ENCODE measurements at places on chromosomes 13 and 19.

DNA sequence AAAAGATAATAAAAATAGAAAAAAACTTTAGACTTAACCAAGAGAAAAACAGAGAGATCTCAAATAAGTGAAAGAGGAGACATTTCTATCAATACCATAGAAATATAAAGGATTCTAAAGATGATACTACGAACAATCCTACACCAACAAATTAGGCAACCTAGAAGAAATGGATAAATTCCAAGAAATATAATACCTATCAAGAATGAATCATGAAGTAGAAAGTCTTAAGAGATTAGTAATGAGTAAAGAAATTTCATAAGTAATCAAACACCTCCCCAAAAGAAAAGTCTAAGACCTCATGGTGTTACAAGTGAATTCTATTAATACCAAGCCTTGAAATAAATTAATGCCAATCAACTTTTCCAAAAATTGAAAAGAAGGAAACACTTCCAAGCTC lies 1584.5 kb upstream of the MIR17HG start:
- DNase-seq, result no peak

DNA sequence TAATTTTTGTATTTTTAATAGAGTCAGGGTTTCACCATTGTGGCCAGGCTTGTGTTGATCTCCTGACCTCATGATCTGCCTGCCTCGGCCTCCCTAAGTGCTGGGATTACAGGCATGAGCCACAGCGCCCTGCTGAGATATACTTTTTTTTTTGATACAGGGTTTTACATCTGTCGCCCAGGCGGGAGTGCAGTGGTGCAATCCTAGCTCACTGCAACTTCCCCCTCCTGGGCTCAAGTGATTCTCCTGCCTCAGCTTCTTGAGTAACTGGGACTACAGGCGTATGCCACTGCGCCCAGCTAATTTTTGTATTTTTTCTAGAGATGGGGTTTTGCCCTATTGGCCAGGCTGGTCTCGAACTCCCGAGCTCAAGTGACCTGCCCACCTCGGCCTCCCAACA lies 2.0 kb downstream of the COLGALT1 start:
- no peak for DNase-seq

DNA sequence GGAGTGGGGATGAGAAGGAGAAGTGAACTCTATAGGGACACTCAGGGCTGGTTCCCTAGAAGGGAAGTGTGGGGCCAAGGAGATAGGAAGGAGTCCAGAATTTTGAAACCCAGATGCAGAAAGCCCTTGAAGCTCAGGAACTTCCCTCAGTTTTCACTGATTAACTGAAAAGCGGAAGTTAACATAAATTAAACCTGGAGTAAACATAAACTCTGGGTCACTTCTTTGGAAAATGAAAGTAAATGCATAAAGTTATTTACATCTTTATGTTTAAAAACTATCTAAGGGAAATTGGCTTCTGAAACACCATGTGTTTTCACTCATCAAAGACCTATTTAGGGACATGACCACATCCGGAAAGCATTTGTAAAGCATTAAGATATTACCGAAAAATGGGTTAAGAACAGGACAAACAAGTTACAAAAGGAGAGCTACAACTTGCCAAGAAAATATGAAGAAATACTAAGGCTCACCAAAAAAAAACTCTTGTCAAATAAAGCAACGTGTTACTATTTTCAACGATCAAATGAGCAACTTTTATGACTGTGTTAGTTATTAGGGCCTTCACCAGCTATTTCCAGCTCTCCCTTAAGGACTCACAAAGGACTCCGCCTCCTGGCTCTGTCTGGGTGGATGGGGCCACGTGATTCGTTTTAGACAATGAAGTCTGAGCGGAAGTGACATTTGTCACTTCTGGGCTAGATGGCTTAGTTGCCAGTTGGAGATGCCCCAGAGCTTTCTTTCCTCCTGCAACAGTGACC lies 439.1 kb upstream of the ZNF507 start:
- DNase-seq, result no peak

DNA sequence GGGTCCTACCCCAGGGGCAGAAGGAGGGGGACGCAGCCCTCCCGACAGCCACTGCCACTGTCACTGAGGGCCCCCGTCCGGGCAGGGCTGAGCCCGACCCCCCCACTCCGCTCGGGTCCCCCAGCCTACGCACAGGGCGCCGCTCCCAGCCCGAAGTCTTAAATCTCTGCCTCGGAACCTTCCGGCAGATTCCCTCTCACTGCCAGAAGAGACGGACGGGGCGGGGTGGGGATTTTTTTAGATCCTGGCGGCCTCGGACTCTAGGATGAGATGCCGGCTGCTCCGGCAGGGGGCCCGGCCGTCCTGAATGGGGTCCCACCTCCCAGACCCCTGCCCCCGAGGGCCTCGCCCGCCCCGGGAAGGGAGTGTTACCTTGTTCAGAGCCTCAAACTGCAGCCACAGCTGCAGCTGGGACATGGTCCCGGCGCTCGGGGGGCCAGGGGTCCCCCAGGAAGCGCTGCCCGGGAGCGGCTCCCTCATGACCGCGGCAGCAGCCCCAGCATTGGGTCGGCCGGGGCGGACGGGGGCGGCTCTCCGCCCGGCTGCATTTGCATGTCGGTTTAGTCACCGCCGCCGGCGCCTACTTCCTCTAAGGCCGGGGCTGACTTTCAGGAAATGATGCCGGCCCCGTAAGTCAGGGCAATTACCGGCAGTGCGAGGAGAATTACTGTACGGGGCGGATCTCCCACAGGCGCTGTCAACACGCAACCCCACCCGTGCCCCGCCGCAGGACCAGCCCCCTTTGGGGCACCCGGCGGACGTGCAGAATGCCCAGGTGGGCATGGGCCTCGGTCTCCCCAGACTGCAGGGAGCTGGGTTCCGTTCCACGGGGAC lies 28.1 kb downstream of the GPX4 start:
- DNase-seq, result peak; percentile 72

DNA sequence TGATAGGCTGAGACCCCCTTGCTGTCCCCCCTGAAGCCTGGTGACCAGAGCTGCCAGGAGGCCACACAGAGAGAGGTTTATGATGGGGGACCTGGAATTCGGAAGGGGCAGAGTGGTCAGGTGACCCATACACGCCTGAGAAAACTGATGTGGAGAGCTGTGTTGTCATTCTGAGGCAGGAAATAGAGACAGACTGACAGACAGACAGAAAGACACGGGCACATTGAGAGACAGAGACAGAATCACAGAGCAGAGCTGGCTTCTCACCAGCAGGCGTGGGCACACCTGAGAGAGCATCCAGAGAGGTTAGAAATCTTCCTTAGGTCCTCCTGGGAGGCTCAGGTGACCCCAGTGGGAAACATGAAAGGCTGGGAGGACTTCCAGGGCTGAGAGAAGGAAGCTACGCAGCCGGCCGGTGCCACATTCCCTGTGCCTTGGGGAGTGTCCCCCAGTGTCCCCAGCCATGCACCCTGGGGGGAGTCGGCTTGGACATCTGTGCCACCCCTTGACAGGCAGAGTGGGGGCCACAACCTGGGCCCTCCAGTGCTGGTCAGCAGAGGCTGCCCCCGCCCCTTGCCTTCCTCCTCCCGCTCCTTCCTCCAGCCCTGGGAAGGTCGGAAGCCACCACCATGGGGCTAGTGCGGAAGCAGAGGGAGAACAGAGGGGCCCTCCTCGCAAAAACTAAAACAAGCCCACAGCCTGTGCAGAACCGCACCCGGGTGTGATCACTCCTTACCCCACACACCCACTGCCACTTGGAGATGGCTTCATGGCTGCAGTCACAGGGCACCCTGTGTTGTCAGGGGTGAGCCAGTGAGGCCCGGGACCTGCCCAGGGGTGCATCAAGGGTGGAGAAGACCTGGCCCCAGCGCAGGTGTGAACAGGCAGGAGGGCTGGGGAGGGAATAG lies 2.2 kb downstream of the FFAR1 start:
- no peak for DNase-seq

GRCh38 chr13:94712812-94713560 lies 641 bp upstream of the SOX21 start:
- no peak for DNase-seq

GRCh38 chr13:73521290-73521624 lies 462.5 kb downstream of the KLF5 start:
- DNase-seq, result peak; percentile 35

- DNase-seq, result no peak
Observed at GRCh38 chr13:44243198-44243857, 130.3 kb upstream of the SERP2 start.

GRCh38 chr13:88707646-88708045 lies 1036.5 kb downstream of the SLITRK5 start:
- DNase-seq, result no peak

DNA sequence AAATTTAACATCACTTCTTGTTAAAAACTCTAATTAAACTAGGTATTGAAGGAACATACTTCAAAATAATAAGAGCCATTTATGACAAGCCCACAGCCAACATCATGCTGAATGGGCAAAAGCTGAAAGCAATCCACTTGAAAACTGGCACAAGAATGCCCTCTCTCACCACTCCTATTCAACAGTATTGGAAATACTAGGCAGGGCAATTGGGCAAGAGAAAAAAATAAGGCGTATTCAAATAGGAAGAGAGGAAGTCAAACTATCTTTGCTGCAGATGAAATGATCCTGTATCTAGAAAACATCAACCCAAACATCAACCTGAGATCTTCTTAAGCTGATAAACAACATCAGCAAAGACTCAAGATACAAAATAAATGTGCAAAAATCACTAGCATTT lies 15.6 kb upstream of the LILRB1 start:
- DNase-seq, result no peak

DNA sequence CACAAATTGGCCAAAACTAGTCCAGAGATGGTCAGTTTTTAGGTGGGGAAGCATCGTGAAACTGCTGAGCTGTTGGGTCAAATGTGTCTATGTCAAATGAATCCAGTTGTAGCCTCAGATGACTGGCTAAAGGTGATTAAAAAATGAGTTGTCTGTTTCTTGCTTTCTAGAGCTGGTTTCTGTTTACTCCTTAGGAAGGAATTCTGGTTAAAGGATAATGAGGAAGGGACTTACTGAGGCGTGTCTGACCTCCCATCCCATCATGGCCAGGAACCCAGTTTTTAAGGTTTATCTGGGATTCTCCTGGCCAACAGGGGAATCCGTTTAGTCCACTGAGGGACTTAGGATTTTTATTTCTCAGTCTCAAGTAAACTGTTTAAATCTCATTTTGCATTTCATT lies 256.5 kb downstream of the UQCRFS1 start:
- DNase-seq, result no peak

DNA sequence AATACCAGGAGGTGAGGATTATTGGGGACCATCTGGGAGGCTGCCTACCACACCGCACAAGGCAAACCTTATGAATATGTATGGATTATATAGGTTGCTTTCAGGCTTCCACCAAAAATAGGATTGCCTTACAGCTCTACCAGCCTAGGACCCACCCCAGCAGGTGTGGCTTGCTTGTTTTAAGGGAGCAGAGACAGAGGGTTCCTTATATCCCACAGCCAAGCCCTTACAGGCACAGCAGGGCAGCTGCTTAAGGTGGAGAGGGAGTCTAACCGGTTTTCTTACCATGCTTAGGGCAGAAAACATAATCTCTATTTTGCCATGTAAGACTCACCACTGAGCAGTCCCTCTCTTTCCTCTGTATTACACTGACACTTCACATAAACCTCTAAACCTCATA lies 16.1 kb upstream of the TTYH1 start:
- peak; percentile 6 for DNase-seq

- no peak for DNase-seq
Observed at GRCh38 chr13:97005625-97006262, 11.5 kb upstream of the OXGR1 start.

GRCh38 chr19:27966390-27966816 lies 1246.5 kb downstream of the UQCRFS1 start:
- peak; percentile 9 for DNase-seq

GRCh38 chr19:11375143-11375948 lies 880 bp downstream of the SWSAP1 start:
- DNase-seq, result no peak

- no peak for DNase-seq
Observed at GRCh38 chr19:1311543-1312091, 25.9 kb downstream of the EFNA2 start.

DNA sequence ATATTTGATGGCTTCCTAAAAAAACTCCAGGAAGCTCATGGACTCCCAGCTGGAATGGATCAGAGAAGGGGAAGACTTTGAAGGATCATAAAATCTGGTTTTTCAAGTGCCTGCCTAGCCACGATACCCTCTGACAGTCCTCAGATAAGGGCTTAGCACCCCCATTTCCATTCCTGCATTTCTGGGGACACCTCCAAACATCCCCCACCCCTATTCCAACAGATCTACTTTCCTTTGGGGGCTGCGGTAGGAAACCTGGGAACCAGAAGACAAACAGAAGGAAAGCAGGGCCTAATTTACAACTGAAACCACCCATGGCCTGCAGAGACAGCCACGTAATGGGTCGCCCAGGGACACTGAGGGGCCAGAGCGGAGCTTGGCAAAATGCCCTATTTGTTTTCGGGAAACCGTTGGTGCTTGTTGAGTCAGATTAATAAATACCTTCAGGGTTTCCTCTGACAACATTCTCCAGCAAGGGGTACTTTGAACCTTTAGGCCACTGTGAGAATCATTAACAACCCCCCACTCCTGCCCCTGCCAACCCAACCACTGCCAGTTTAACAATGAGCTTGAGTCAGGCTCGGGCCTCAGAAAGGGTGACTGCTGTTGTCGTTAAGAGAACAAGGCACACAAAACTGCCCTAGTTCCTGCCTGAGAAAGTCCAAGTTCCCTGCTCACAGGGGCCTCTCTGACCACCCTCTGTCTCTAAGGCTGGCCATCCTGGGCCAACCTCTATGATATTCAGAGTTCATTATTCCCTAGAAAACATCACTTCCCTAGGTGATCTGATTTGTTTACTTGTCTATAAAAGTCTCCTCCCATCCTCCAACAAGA lies 23.5 kb downstream of the RHPN2 start:
- peak; percentile 99 for DNase-seq

All from LoVo (cell line).